ENCODE measurements at places on chromosomes 1 and 21. TPM values are rescaled to one million over a fixed set of nuclear protein-coding genes. Genes with fewer than 3 reads are reported as not detected.

DNA sequence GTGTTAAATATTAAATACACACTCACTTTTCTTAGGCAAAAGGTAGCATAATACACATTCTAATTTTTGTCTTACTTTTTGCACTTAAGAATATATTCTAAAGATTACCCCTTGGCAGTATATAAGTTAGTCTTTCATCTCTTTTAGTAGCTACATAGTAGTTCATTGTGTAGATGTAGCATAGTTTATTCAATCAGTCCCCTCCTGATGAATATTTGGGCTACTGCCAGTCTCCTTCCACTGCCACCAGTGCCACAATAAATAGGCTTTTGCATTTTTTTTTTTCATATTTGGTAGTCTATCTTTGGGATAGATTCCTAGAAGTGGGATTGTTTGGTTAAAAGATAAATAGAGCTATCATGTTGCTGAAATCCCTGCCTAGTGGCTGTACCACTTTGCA lies 388.8 kb upstream of the RUNX1 start:
- H3K4me1 ChIP-seq, result no peaks in the 10 kb centered on the region
- no peak for DNase-seq
- H3K27me3 ChIP-seq, result no peaks in the 10 kb centered on the region
- H3K4me3 ChIP-seq, result no peak overlapping the region
- no peaks in the 10 kb centered on the region for H3K36me3 ChIP-seq
- H3K27ac ChIP-seq, result no peak overlapping the region

DNA sequence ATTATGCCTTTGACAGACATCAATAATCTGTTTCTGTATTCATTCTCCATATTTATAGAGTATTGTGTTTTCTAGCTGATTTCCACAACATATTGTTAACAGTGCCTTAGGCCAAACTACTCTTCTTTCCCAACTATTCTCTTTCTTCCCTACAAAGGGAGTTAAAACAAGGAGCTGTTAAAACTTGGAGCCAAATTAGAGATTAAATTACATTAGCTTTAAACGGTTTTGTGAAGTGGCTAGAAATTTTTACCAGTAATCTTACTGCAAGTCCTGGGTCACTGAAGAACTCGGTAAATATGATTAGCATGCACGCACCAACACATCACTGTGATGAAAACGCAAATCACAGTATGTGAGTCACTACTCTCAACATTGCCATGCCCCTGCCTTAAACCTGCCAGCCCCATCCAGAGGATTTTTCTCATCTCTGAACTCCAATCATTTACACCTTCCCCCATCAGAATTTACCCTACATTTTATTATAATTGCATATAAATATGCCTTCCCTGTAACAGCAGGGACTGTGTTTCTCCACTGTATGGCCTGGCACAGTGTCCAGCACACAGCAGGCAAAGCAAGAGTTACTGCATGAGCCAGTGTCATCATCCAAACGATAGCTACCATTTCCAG lies 1.5 kb upstream of the PRDX6 start:
- H3K36me3 ChIP-seq, result no peaks in the 10 kb centered on the region
- peaks cover 64% of the 10 kb centered on the region for H3K4me1 ChIP-seq
- peak overlapping the region; percentile 93 for H3K27ac ChIP-seq
- H3K27me3 ChIP-seq, result no peaks in the 10 kb centered on the region
- DNase-seq, result no peak
- H3K4me3 ChIP-seq, result peak overlapping the region; percentile 98

DNA sequence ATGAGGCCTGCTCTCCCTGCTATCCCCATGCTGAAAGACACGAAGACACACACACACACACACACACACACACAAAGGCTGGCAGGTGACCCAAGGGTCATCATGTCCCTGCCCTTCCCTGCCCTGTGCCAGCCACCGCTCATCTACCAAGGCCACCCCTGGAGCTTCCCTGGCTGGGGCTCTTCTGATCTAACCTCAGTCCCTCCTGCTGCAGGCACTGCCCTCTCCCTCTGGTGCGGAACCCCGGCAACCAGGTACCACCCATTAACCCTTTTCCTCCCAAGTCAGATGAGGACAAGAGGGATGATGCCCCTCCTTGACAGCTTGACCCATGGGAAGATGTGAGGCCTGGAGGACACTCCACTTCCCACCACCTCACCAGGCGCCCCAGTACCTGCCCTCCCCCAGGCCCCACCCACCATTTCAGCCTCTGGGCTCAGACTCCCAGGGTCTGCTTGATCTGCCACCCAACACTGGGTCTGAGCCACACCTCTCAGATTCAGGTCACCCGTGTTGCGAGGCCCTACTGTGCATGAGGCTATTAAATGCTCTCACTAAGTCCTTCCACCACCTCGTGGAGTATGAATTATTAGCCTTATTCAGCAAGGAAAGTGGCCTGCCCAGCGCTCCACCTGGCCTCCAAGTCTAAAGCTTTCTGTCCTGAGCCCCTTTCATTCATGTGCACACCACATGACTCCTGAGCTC lies 2.5 kb downstream of the SDC3 start:
- H3K36me3 ChIP-seq, result no peaks in the 10 kb centered on the region
- peaks cover 20% of the 10 kb centered on the region for H3K4me1 ChIP-seq
- no peaks in the 10 kb centered on the region for H3K27me3 ChIP-seq

DNA sequence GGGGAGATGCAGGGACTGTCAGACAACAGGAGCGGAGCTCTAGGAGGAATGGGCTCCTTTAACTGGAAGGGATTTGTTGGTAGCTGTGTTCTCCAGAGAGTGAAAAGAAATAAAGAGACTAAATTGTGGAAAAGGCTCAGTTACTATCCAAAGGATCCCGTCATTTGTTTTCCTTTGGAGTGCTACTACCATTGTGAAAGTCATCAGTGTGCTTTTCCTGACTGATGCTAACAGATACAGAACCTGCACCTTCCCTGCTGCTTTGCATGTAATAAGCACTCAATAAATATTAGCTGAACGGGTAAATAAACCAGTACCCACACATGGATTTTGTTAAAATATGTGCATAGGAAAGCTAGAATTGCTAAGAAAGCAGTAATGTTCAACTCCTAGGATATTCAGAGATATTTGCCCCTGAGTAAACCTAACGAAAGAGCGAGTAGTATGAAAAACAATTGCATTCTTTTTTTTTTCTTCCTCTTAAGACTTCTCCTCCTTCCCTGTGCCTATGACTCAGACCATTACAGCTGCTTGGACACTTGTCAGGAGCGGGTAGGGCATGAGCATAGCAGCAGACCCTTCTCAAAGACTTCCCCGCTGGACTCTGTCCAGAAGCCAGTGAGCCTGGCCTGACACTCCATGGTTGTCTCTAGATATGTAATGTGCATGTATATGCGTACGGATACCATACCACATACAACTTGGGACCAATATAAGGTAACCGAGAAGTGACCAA lies 41.7 kb downstream of the PTGFRN start:
- H3K36me3 ChIP-seq, result peaks cover 3% of the 10 kb centered on the region
- no peaks in the 10 kb centered on the region for H3K27me3 ChIP-seq
- peak; percentile 17 for DNase-seq
- H3K4me1 ChIP-seq, result peaks cover 36% of the 10 kb centered on the region

DNA sequence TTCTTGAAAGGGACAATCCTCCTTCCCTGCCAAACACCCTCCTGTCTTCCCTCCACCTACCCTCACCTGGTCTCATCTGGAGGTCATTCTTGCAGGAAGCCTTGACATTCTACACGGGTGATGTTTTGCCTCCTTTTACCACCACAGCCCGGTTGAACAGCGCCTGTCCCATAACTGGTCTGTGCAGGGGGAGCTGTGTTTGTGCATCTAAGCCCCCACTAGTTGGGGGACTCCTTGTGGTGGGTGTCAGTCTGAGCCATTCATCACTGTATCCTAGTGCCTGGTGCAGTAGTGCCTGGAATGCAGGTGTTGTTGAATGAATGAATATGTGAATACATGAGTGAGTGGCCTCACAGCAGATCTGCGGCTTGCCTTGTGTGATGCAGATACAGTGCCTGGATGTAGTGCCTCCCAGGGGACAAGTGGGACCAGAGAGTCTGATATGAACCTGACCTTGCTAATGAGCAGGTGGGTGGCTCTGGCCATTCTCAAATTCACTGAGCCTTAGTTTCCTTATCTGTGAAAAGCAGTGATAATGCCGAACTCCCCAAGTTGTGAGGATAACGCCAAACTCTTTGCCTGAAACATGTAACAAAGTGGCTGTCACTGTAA lies 79.8 kb downstream of the OMA1 start:
- H3K27me3 ChIP-seq, result no peaks in the 10 kb centered on the region
- no peak overlapping the region for H3K4me3 ChIP-seq

- H3K36me3 ChIP-seq, result no peaks in the 10 kb centered on the region
- peaks cover 21% of the 10 kb centered on the region for H3K4me1 ChIP-seq
- no peak for DNase-seq
- H3K4me3 ChIP-seq, result no peak overlapping the region
Observed at GRCh38 chr1:47507144-47507543, 69.3 kb downstream of the FOXD2 start.

DNA sequence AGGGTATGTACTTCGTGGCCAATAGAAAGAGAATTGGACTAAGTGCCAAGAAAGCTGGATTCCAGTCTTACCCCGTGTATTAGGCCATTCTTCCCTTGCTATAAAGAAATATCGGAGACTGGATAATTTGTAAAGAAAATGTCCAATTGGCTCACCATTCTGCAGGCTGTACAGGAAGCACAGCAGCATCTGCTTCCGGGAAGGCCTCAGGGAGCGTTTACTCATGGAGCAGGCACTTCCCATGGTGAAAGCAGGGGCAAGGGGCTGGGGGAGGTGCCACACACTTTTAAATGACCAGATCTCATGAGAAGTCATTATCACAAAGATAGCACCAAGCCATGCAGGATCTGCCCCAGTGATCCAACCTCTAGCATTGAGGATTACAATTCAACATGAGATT lies 7.8 kb upstream of the AMIGO1 start:
- no peaks in the 10 kb centered on the region for H3K27me3 ChIP-seq
- H3K4me3 ChIP-seq, result no peak overlapping the region
- no peaks in the 10 kb centered on the region for H3K36me3 ChIP-seq
- H3K27ac ChIP-seq, result no peak overlapping the region

DNA sequence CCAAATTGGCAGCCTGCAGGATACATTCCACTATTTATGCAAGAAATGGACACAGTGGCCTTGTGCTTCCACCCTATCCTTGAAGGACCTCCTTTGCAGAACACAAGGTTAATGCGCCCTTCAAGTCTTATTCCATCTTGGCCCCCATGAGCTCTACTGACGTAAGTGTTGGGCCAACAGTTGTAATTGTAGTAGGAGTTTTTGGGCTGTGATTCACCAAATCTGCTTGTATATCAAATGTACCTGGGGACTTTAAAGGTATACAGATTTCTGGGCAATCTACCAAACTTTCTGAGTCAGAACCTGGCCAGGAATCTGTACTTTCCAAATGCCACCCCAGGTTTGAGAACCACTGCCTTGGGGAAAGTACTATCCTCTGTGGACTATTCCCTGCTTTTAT lies 100.9 kb upstream of the MARK1 start:
- H3K4me1 ChIP-seq, result no peaks in the 10 kb centered on the region
- H3K27me3 ChIP-seq, result no peaks in the 10 kb centered on the region
- no peak overlapping the region for H3K4me3 ChIP-seq
- H3K27ac ChIP-seq, result no peak overlapping the region
- no peak for DNase-seq
- no peaks in the 10 kb centered on the region for H3K36me3 ChIP-seq

- no peak overlapping the region for H3K27ac ChIP-seq
- H3K4me3 ChIP-seq, result no peak overlapping the region
- no peaks in the 10 kb centered on the region for H3K4me1 ChIP-seq
Observed at GRCh38 chr1:48202030-48202752, 20.3 kb upstream of the SLC5A9 start.

- no peak for DNase-seq
- no peaks in the 10 kb centered on the region for H3K36me3 ChIP-seq
- H3K4me1 ChIP-seq, result no peaks in the 10 kb centered on the region
- H3K27me3 ChIP-seq, result no peaks in the 10 kb centered on the region
Observed at GRCh38 chr1:11321656-11322491, 48.9 kb downstream of the UBIAD1 start.

DNA sequence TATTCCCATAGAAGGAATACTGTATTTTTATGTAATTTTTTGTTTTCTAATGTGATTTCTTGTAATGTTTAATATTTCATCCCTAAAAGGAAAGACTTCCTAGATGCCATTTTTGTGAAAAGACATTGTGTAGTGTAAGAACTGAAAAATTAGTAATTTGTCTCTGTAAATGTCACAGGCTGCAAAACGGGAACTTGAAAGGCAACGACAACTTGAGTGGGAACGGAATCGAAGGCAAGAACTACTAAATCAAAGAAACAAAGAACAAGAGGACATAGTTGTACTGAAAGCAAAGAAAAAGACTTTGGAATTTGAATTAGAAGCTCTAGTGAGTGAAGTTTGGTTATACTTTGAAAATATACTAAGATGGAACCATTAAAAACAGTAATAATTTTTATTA lies 132.2 kb downstream of the ITSN1 start:
- no peaks in the 10 kb centered on the region for H3K4me1 ChIP-seq
- no peak overlapping the region for H3K27ac ChIP-seq
- DNase-seq, result no peak
- no peak overlapping the region for H3K4me3 ChIP-seq

DNA sequence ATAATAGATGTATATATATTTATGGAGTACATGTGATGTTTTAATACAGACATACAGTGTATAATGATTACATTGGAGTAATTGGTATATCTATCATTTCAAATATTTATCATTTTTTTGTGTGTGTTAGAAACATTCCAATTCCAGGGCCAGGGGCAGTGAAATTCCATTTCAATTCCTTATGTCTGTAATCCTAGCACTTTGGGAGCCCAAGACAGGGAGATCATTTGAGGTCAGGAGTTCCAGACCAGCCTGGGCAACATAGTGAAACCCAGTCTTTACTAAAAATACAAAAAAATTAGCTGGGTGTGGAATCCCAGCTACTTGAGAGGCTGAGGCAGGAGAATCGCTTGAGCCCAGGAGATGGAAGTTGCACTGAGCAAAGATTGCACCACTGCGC lies 30.4 kb upstream of the PDC start:
- no peaks in the 10 kb centered on the region for H3K36me3 ChIP-seq
- H3K4me1 ChIP-seq, result peaks cover 19% of the 10 kb centered on the region
- H3K4me3 ChIP-seq, result no peak overlapping the region
- DNase-seq, result no peak
- no peaks in the 10 kb centered on the region for H3K27me3 ChIP-seq

- peaks cover 19% of the 10 kb centered on the region for H3K4me1 ChIP-seq
- no peak overlapping the region for H3K4me3 ChIP-seq
- no peak for DNase-seq
- no peaks in the 10 kb centered on the region for H3K27me3 ChIP-seq
- H3K27ac ChIP-seq, result no peak overlapping the region
Observed at GRCh38 chr1:94336991-94337390, 81.2 kb upstream of the ABCD3 start.

- peak overlapping the region; percentile 54 for H3K27ac ChIP-seq
- peaks cover 6% of the 10 kb centered on the region for H3K4me1 ChIP-seq
- H3K4me3 ChIP-seq, result peak overlapping the region; percentile 26
- no peak for DNase-seq
Observed at GRCh38 chr1:24391882-24392603, 21.5 kb downstream of the STPG1 start.

The IL22RA1 gene
- 0.21 TPM for total RNA-seq

The CLCA4 gene
- total RNA-seq, result not detected

The SLC19A2 gene
- 39.7 TPM for total RNA-seq

The ARHGEF16 gene
- 1.6 TPM for total RNA-seq

The LMO4 gene
- total RNA-seq, result 46.6 TPM

The KCNJ10 gene
- total RNA-seq, result not detected

The MAP3K7CL gene
- total RNA-seq, result 41.2 TPM
